ENCODE measurements at places on chromosomes 1 and 21. TPM values are rescaled to one million over a fixed set of nuclear protein-coding genes. Genes with fewer than 3 reads are reported as not detected.

DNA sequence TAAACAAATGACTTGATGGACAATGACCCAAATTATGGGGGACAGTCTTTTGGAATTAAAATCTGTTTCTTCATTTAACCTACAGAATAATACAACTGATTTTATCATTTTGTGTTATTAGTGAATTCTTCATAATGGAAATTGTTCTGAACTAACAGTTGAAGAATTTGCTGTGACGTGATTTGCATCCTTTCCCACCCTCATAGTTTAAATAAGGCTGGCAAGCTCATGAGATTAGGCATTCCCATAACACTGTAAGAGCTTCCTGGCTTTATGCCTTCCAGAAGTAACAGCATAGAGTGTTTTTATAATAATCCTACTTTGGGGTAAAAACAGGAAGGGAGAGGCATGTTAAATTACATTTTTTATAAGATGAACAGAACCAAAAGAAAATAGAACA is 95.7 kb downstream of the ATP6V1G3 start:
- no peak for DNase-seq

DNA sequence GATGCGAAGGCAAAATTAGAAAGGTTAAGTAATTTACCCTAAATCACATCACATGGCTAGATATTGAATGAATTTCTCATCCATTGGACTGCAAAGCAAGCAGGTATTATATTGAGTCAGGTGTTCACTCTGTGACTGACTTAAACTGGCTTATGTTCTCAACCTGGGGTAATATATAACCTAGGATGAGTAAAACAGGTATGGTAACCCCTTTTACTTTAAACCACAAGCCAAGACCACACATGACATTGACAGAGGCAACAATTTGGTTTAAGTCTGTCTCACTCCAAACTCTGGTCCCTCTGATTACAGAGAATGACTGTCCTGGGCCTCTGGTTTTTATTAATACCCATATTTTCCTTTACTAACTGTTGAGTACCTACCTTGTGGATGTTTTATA is 33.3 kb downstream of the MAEL start:
- no peak for DNase-seq

DNA sequence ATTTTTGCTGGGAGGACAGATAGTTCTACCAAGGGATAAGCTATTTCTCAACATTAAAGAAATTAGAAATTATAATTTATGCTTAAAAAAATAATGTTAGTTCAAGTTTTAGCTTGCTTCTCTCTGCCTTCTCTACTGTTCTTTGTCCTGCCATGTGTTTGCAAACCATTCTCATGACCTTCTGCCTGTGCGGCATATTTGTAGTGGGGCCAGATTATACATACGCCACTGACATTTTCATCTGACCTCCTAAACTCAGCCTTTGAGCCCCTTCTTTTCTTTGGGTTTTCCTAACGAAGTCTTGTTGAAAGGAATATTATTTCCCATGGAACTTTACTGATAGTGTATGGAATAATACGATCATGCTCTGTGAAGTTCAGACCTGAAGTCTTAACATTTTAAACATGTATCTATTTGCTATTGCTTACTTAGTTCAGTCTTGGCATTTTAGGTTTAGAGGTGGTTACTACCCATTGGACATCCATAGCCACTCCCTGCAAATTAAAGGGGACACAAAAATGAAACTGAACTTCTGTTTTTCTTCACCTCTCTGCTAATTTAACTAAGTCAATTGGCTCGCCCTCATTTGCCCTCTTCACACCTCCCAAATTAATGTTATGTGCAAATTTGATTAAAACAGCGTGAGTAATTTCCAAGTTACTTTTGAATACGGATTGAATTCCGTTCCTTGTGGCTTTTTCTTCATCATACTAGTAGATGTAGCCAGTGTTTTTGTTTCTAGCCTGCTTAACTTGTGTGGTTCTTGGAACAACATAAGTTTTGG is 15.6 kb downstream of the LRRC8D start:
- no peak for DNase-seq

CFHR3 gene
- total RNA-seq: 0.36 TPM

GRCh38 chr1:1162597-1163537 is 10.8 kb upstream of the TTLL10 start:
- DNase-seq: no peak

RPTN gene
- total RNA-seq: not detected

GRCh38 chr1:64903593-64903992 is 62.8 kb downstream of the JAK1 start:
- DNase-seq: no peak

DNA sequence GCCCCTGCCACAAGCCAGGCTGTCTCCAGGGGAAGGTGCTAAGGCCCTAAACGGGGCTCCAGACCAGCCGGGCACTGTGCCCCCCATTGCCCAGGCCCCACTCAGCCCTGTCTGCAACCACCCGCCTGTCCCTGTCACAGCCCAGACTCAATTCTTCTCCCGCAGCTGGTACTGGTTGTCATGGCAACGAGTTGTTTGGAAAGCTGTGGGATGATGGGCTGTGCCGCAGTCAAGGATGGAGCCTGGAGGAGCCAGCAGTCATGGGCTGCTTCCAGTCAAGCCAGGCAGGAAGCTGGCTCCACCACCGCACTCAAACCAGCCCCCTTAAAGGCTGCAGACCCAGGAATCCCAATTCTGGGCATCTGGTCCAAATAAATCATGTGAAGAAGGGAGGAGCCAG is 4.2 kb downstream of the SPOCD1 start:
- DNase-seq: no peak

GRCh38 chr1:166322470-166322869 is 155.7 kb upstream of the FAM78B start:
- DNase-seq: no peak

TNFRSF1B gene
- 25.4 TPM for total RNA-seq

GRIK3 gene
- 1.7 TPM for total RNA-seq

GRCh38 chr1:204607910-204608309 is 77.6 kb downstream of the LRRN2 start:
- no peak for DNase-seq

DNA sequence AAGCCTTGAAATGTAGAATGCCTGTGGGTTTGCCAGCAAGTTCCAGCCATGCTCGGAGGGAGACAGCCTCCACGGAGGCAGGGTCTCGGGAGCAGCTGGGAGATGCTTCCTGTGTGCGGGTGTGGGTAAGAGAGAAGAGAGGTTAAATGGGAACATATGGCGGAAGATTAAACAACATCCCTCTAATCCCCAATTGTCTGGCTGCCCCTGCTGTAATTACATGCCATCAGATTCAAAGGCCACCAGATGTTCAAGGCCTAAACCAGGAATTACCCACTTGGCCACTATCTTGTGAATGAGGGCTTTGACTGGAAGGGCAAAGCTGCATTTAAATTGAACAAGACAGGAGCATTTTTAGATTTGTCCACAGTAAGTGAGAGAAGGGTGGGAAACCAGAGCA is 81.4 kb upstream of the BACE2 start:
- no peak for DNase-seq

- no peak for DNase-seq
Measured at GRCh38 chr1:115436596-115436995, 98.5 kb upstream of the NGF start.

All from right cardiac atrium (tissue), 5 donors.